Ecto neural progenitor cell (in vitro differentiated cells): ENCODE measurements at places on chromosomes 4 and X.

- DNase-seq, result no peak
Measured at GRCh38 chr4:41307638-41308037, 50.9 kb downstream of the UCHL1 start.

GRCh38 chr4:84751707-84752106, 168.8 kb downstream of the CDS1 start:
- DNase-seq, result no peak

DNA sequence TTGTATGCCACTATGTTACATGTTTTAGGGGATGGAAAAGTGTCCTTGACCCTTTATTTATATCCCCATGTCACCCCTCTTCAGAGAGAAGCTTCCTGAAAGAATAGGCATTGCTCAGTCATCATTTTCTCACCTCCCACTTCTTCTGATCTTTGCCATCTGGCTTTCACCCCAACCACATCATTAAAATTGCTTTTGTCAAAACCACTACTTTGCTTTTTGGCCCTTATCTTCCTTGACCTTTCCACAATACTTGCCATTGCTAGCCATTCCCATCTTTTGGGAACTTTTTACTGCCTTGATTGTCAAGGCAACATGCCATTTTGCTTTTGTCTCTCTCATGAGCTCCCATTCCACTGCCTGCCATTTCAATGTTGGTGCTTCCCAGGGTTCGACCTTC, 14.9 kb upstream of the FAM9B start:
- no peak for DNase-seq

DNA sequence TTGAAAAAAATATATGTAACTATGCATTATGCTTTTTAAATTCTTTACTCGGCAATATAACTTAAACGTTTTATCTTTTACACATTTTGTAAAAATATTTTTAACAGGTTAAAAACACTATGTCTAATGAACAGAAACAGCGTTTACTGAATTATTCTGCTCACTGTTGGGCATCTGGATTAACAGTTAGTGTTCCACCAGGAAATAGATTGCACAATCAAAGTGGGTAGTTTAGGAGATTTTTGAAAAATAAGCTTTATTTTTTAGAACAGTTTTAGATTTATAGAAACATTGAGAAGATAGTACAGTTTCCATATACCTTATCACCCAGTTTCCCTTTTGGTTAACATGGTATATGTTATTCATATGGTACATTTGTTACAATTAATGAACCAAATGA, 63.1 kb upstream of the FREM3 start:
- DNase-seq, result no peak

DNA sequence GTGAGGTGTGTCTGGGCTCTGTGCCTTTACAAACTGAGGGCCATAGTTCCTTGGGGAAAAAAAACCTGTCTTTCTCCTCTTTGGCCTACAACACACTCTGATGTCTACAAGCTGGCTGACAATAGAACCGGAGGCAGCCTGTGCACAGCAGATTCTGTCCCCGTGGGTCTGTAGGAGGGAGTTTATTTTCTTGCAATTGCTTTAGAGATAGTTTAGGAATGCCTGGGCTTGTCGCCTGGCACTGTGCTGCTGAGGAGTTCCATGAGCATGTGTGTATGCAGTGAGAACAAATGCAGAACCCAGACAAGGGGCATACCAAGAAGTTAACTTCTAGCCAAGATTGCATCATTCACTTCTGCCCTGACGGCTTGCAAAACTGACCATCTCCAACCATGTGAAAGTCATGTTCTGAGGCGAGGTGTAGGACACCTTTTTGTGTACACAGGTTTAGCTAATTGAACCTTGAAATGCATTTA, 54.1 kb downstream of the CCNI start:
- DNase-seq, result no peak

GRCh38 chr4:42671431-42672194, 14.7 kb upstream of the ATP8A1 start:
- no peak for DNase-seq

DNA sequence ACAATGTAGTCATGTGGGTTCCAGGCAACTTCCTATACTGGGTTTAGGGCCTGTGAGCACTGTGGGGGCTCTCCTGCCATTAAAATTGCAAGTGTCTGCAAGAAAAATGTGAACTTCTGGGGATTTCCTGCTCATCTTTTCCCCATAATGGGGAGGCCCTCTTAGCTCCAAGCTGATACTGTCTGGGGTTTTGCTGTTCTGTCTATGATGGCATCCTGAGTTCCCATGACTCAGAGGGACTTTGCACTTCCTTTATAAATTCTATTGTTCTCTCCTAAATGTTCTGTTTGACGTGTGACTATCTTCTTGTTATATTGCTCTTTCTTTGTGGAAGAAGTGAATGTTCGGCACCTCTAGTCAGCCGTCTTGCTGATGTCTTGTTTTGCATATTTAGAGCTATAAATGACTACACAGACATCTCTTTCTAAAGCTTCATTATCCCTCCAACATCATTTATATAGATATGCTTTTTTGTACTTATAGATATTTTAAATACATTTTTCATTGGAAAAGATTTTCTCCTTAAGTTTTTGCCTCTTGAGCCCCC, 465.8 kb downstream of the NAF1 start:
- no peak for DNase-seq

- no peak for DNase-seq
Measured at GRCh38 chr4:34633241-34633640, 1611.1 kb downstream of the ARAP2 start.

DNA sequence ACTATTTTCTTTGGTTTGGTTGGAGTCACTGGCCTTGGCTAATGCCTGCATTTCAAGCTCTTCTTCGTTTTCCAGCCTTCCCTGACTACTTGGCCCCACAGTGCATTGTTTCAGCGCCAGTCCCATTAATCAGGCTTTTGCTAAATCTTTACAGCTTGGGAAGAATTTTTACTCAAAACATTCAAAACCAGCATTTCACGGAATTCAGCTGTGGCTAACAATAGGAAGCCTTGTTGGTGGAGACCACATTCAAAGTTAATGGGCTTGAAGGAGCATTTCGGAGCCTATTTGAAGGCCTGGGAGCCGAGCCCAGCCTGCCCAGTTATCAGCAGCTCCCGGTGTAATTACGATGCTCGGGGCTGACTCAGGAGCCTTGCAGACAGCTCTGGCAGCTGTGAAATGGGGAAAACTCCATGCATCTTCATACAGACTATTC, 30.8 kb upstream of the VCX2 start:
- no peak for DNase-seq

- no peak for DNase-seq
Measured at GRCh38 chrX:134006484-134007161, 21.2 kb upstream of the GPC3 start.

- no peak for DNase-seq
Measured at GRCh38 chrX:48694776-48695533, 1.6 kb upstream of the SUV39H1 start.
